ENCODE measurements at places on chromosomes 1 and 21. TPM values are rescaled to one million over a fixed set of nuclear protein-coding genes. Genes with fewer than 3 reads are reported as not detected.

GRCh38 chr1:232944347-232944746, 6.1 kb upstream of the NTPCR start:
- H3K36me3 ChIP-seq = no peaks in the 10 kb centered on the region
- H3K27ac ChIP-seq = no peak overlapping the region
- H3K4me1 ChIP-seq = no peaks in the 10 kb centered on the region
- H3K4me3 ChIP-seq = no peak overlapping the region
- no peaks in the 10 kb centered on the region for H3K27me3 ChIP-seq

GRCh38 chr1:210447456-210448057, 118.9 kb downstream of the HHAT start:
- no peaks in the 10 kb centered on the region for H3K36me3 ChIP-seq
- no peaks in the 10 kb centered on the region for H3K27me3 ChIP-seq
- no peak overlapping the region for H3K27ac ChIP-seq
- H3K4me1 ChIP-seq = no peaks in the 10 kb centered on the region
- H3K4me3 ChIP-seq = no peak overlapping the region

- no peak overlapping the region for H3K27ac ChIP-seq
- H3K36me3 ChIP-seq = no peaks in the 10 kb centered on the region
- no peaks in the 10 kb centered on the region for H3K4me1 ChIP-seq
Measured at GRCh38 chr1:54229281-54229891, 29.4 kb downstream of the MRPL37 start.

DNA sequence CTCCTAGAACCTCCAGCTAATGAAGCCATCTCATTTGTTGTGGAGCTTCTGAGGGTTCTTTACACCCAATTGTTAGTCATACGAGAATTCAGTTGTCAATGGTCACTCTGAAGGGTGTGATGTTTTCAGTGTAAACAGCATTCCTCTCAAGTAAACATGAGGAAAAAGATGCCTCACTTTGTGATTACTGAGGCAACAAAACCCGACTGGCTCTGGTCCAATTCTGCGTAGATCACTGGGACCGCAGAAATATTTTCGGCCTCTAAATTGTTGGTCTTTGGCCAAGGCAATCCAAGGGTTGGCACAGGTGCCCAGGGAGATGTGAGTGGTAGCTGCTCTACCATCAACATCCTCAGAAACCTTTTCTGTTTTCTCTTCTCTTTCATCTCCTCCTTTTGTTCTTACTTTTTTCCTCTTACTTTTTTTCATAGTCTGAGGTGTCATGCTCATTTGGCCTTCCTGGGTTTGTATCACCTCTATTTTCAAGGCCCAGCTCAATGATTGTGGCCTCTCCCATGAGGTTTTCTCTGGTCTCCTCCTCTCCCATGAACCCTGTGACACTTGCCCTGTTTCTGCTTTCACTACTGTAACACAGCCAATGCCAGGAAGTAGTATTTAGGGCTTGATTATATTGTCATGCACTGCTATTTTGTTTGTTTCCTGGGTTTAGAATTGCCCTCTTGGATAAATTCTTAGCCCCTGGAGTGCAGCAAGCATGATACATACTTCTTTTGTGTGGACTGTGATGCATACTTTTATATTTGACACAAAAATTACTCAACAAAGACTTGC, 221.9 kb downstream of the TNR start:
- no peaks in the 10 kb centered on the region for H3K36me3 ChIP-seq
- H3K27me3 ChIP-seq = no peaks in the 10 kb centered on the region
- H3K4me1 ChIP-seq = no peaks in the 10 kb centered on the region
- H3K4me3 ChIP-seq = no peak overlapping the region

GRCh38 chr1:180778782-180779398, 133.8 kb upstream of the KIAA1614 start:
- no peaks in the 10 kb centered on the region for H3K36me3 ChIP-seq
- H3K4me1 ChIP-seq = peaks cover 4% of the 10 kb centered on the region
- no peaks in the 10 kb centered on the region for H3K27me3 ChIP-seq
- no peak overlapping the region for H3K4me3 ChIP-seq

- H3K4me3 ChIP-seq = no peak overlapping the region
- DNase-seq = no peak
- H3K27me3 ChIP-seq = no peaks in the 10 kb centered on the region
Measured at GRCh38 chr1:6450943-6451373, 15.0 kb downstream of the TNFRSF25 start.

GRCh38 chr1:20255666-20256065, 35.0 kb upstream of the VWA5B1 start:
- H3K4me1 ChIP-seq = no peaks in the 10 kb centered on the region
- H3K36me3 ChIP-seq = no peaks in the 10 kb centered on the region
- no peaks in the 10 kb centered on the region for H3K27me3 ChIP-seq
- H3K27ac ChIP-seq = no peak overlapping the region

Gene SYT14
- 0.22 TPM for total RNA-seq

Gene CFHR1
- total RNA-seq = not detected

Gene F3
- 18.3 TPM for total RNA-seq

Gene AGMAT
- 1.0 TPM for total RNA-seq

Gene TSSK3
- 1.2 TPM for total RNA-seq

Data from pancreas (tissue), 10 donors.